Astrocyte (in vitro differentiated cells and primary cell): ENCODE measurements at places on chromosomes 3 and 15.

- DNase-seq = no peak
- no peaks in the 10 kb centered on the region for H3K4me1 ChIP-seq
Observed at GRCh38 chr15:87704276-87704675, 552.3 kb downstream of the NTRK3 start.

- H3K4me1 ChIP-seq = peaks cover 20% of the 10 kb centered on the region
- peak overlapping the region; percentile 41 for H3K27ac ChIP-seq
- H3K36me3 ChIP-seq = no peaks in the 10 kb centered on the region
- no peak overlapping the region for H3K4me3 ChIP-seq
- peak; percentile 87 for DNase-seq
Observed at GRCh38 chr15:43093026-43093425, 12.8 kb downstream of the UBR1 start.

- H3K27ac ChIP-seq = no peak overlapping the region
- no peak for DNase-seq
- no peaks in the 10 kb centered on the region for H3K27me3 ChIP-seq
- peaks cover 34% of the 10 kb centered on the region for H3K4me1 ChIP-seq
- no peak overlapping the region for H3K4me3 ChIP-seq
- no peaks in the 10 kb centered on the region for H3K36me3 ChIP-seq
Observed at GRCh38 chr3:14439501-14440167, 37.2 kb downstream of the SLC6A6 start.

DNA sequence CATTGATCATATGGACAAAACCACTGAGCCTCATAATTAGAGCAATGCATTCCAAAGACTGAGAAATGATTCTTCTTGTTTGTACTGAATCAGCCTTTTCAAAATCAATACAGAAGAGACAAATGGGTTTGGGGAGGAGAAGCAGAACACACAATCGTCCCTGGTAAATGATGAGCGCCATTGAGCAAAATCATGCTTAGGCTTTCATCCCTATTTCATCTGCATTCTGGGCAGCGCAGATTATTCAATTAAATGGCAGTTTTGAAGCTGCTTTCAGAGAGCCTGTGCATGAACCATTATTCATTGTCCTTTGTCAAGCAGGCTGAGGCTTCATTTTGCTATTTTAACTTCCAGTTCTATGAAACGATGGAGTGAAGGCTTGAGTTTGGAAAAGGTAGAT, 371.9 kb downstream of the CACNA2D3 start:
- H3K27ac ChIP-seq = no peak overlapping the region
- H3K36me3 ChIP-seq = no peaks in the 10 kb centered on the region
- DNase-seq = no peak

DNA sequence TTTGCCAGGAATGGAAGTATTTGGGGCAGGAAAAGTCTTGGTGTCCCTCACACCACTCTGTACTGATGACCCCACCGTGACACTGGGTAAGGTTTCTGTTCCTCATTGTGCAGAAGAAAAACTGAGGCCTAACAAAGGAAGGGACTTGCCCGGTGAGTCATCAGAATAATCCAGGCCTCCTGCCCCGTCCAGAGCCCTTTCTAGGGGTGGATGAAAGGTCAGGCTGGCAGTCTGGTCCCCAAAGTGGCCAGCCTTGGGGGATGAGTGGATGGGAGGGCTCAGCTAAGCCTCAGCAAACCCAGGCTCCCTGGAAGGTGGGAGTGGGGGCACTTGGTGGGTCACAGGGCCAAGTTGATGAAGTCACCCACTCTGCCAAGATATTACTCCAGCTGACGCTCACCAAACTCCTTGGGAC, 2.3 kb upstream of the DNAH1 start:
- no peaks in the 10 kb centered on the region for H3K36me3 ChIP-seq
- H3K4me3 ChIP-seq = no peak overlapping the region
- no peaks in the 10 kb centered on the region for H3K27me3 ChIP-seq

DNA sequence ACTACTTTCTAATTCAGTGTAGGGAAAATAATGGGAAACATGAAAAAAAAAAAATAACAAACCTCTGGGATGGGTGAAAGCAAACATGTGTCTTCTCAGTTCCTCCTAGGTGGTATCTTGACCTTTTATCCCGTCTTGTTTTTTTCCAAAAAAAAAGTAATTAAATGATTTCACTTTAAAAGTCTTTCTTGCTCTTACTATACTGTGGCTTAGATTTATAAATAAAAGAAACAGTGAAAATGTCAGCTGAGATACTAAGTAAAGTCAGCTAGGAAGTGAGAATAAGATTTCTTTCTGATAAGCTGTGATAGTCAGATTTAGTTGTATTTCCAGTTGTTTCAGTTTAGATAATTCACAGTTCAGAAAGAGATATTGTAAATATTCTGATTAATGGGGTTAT, 37.4 kb downstream of the BBX start:
- no peaks in the 10 kb centered on the region for H3K36me3 ChIP-seq
- no peak overlapping the region for H3K27ac ChIP-seq
- DNase-seq = no peak
- H3K27me3 ChIP-seq = no peaks in the 10 kb centered on the region
- no peaks in the 10 kb centered on the region for H3K4me1 ChIP-seq
- H3K4me3 ChIP-seq = no peak overlapping the region

- H3K36me3 ChIP-seq = no peaks in the 10 kb centered on the region
- no peak overlapping the region for H3K27ac ChIP-seq
- no peak for DNase-seq
- H3K4me1 ChIP-seq = no peaks in the 10 kb centered on the region
Observed at GRCh38 chr3:195820901-195821300, 9.2 kb upstream of the MUC4 start.

DNA sequence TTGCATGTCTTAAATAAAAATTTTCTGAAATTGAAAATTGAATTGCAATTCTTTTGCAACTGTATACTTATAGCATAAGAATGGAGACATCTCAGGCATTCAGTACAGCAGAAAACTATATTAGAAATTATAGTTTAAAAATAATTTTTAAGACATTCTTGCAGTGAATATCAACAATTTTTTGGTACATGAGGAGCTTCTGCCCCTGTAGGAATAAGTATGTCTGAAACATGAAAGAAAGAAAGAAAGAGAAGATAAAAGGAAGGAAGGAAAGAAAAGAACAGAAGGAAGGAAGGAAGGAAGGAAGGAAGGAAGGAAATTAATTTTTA, 165.0 kb downstream of the GMNC start:
- no peak overlapping the region for H3K4me3 ChIP-seq
- no peaks in the 10 kb centered on the region for H3K4me1 ChIP-seq
- no peaks in the 10 kb centered on the region for H3K27me3 ChIP-seq
- H3K36me3 ChIP-seq = no peaks in the 10 kb centered on the region
- H3K27ac ChIP-seq = no peak overlapping the region

GRCh38 chr3:158679547-158680000, 7.1 kb upstream of the LXN start:
- peak; percentile 46 for DNase-seq
- no peaks in the 10 kb centered on the region for H3K27me3 ChIP-seq
- no peak overlapping the region for H3K27ac ChIP-seq
- H3K4me3 ChIP-seq = no peak overlapping the region
- peaks cover 13% of the 10 kb centered on the region for H3K4me1 ChIP-seq
- peaks cover 3% of the 10 kb centered on the region for H3K36me3 ChIP-seq
